Right atrium auricular region (tissue), 2 donors: ENCODE measurements at places on chromosomes 3 and 15. TPM values are rescaled to one million over a fixed set of nuclear protein-coding genes. Genes with fewer than 3 reads are reported as not detected.

DNA sequence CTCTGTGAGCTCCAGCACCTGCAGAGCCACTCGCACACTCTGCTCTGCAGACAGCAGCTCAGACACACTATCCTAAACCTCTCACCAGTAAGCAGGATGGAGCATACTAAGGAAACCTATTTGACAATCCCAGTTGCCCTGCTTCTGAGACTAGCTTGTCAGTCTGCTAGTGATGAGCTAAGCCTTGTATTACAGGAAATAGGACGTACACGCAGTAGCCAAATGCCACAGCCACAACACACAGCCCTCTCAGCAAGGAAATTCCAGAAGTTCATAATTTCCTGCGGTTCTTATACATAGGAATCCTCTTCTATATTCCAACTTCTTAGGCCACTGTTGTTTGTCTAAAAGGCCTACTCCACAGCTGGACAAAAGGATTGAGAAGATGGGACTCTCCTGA is 74.5 kb downstream of the MYLK start:
- no peak for DNase-seq

- DNase-seq, result no peak
These were observed 290.6 kb downstream of the ROBO1 start for GRCh38 chr3:79477242-79477641.

XCR1 gene
- total RNA-seq, result not detected

GRCh38 chr3:171228240-171228639 is 201.7 kb upstream of the SLC2A2 start:
- no peak for DNase-seq

TMEM87A gene
- 25.4 TPM for total RNA-seq

DNA sequence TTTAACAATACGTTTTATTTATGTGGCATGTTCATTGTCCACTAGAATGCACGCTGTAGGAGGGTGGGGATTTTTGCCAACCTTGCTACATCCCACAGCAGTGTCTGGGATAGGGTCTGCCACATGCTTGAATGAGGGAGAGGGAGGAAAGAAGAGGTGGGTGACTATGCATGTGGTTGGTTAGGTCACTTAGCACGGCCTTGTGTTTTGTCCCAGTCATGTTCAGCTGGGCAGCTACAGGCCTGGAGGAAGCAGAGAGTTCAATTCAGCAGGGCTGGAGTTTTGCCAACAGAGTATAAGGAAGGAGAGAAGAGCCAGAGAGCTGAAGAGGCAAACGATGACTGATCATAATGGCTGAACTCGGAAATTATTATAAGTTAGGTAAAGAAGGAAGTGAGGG is 268.4 kb upstream of the NSMCE3 start:
- no peak for DNase-seq

DNA sequence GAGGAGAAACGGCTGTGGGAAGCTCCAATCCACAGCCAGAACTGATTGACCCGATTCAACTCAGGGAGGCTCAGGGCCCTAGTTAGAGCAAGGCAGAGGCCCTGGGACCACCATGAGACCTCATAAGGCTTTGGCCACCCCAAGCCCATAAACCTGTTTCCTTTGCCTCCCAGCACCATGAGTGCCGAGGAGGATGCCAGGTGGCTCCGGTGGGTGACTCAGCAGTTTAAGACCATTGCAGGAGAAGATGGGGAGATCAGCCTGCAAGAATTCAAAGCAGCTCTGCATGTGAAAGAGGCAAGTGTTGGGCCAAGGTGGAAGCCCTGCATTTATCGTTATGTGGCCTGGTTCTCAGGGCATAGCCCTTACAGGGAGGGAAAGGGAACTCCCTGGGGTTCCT is 11.9 kb downstream of the NOX5 start:
- no peak for DNase-seq

USP3 gene
- total RNA-seq, result 12.3 TPM

OR4F6 gene
- not detected for total RNA-seq

DNA sequence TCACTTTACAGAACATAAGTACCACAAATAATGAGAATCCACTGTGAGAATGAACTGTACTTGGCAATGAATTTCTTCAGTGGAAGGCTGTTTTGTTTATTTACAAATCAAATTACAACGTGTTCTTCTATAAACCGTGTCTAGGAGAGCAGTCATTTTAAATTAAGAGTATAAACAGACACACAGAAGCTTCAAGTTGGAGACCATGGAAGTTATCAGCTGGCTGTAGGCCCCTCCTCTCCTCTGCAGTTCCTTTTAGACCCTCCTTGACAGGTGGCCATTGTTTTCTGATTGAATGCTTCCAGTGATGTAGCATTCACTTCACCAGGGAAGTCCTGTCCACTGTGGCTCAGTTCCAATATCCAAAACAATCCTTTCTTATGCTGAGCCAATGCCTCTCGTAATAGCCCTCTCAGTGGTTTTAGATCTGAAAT is 7.3 kb upstream of the MAPK6 start:
- no peak for DNase-seq

GRCh38 chr3:19934098-19934566 is at the start of gene EFHB:
TSS of gene EFHB (minus strand) at chr3:19934217. CDS start at chr3:19934018, 199 bp downstream.
- no peak for DNase-seq

AKAP13 gene
- total RNA-seq, result 293 TPM
